ENCODE measurements at places on chromosomes 7 and 10. TPM values are rescaled to one million over a fixed set of nuclear protein-coding genes. Genes with fewer than 3 reads are reported as not detected.

VSTM4 gene
- total RNA-seq = 68.9 TPM

GRCh38 chr7:149776848-149777407, 3.5 kb upstream of the ZNF467 start:
- no peak for DNase-seq

DNA sequence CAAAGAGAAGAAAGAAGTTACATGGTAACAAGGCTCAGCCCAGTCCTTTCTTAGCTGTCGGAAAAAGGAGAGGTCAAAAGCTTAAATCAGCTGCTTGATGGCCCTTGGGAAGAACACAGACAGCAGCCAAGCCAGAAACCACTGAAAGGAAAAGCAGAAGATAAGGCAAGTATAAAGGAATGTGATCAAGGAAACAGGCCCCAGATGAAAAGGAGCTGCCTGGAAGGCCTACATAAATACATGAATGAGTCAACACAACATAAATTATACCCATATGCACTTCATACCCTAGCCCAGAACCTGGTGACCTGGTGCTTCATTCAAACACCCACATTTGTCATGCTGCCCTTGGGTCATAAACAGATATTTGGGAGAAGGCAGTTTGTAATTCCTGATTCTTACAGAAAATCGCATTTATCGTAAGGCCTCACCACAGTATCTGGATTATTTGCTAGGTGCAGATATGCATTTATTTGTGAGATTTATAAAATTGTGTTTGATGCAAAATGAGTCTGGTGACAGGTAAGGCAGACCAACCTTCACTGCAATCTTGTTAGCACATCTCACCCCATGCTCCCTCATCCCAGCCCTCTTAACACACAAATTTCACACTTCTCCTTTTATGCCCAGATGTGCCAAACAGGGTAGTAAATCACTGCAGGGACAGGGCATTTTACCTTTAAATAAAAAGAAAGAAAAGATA, 94.9 kb upstream of the KCNIP2 start:
- peak; percentile 9 for DNase-seq

DNA sequence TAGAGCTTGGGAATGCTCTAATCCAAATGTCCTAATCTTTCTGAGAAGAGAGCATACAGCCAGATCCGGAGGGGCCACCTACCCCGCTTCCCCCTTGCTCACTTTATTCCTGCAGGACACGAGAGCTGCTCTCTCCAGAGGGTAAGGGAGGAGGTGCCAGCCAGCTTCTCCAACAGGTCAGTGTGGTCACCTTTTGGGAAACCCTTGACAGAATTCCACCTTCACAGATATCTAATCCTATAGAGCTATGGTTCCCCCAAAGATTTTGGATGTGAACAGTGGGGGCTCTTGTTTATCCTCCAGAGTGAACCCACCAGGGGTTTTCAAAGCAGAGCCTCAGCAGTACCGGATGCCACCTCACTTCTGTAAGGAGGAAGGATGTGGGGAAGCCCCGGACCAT, 34.6 kb upstream of the C10orf90 start:
- DNase-seq = no peak

GRCh38 chr10:6739530-6740174, 159.6 kb upstream of the PRKCQ start:
- no peak for DNase-seq

SLC39A12 gene
- total RNA-seq = not detected

TAS2R3 gene
- 2.5 TPM for total RNA-seq

GRCh38 chr7:71363627-71364026, 231.7 kb downstream of the GALNT17 start:
- no peak for DNase-seq

GRCh38 chr10:69180525-69181204, 631 bp downstream of the SUPV3L1 start:
- no peak for DNase-seq

PDE1C gene
- total RNA-seq = 11.8 TPM

ARHGEF5 gene
- total RNA-seq = 11.2 TPM

Measured in ovary (tissue), 10 donors.